ENCODE measurements at places on chromosomes 3 and 15. TPM values are rescaled to one million over a fixed set of nuclear protein-coding genes. Genes with fewer than 3 reads are reported as not detected.

Gene CAPN3
- 25.4 TPM for total RNA-seq

GRCh38 chr3:143531101-143531500 is 317.2 kb downstream of the SLC9A9 start:
- DNase-seq, result no peak

GRCh38 chr3:73422571-73422970 is 202.2 kb downstream of the PDZRN3 start:
- DNase-seq, result no peak

DNA sequence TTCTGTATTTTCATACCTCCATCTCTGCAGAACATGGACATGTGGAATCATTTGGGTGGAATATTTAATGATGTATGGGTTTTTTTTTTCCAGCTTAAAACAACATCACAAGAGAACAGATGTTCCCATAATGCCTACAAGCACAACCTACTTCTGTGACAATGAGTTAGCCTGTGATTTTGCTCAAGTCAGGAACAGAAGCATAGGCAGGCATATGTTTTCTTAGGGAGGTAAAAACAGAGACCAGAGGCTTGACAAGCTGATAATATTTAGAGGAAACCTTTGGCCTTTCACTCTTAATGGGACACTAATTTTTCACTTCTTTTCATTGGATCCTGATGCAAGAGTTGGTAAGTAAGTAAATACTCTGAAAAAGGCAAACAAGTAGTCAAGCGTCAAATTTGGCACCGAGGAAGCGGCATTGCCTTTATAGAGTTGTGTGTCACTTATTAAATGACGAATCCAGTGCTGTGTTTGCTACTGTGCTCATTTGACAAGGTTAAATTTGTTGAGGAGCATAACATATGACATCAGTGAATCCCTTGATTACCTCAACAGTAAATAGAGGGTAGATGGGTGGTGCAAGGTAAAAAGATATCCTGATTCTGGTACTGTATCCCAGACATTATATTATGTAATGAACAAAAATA is 66.7 kb upstream of the RBMS3 start:
- DNase-seq, result no peak

Gene LDHAL6B
- not detected for total RNA-seq

DNA sequence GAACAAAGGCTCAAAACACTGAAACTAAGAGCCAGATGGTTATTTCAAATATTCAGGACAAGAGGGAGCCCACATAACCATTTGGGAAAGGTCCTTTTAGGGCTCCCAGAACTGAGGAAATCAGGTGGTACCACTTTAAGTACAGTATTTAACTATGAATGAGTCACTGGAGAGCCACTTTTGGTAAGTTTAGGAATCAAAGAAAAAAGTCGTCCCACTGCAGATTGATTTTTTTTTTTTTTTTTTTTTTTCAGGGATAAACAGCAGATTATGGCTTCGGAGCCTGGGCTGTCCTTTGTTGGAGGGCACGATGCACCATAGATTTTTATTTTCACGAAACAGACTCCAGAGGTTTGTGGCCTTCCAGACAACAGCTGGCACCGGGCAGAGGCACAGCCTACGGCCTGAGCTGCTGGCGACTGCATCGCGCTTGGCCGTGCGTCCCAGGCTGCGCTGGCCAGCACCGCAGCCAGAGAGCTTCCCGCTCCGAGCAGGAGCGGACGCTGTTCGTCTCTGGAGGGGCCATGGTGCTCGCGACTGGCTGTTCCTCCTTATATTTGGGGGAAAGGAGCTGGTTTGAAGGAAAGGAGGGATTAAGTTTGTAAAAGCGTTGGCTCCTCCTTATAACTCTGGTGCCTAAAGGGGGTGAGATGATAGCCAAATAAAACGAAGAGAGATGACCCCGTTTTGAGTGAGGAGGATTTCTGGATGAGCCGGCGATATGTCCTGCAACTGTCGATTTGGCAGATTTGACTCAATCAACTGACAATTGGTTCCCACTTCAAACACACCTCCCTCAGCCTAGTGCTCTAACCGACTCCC is 152.9 kb upstream of the GOLIM4 start:
- DNase-seq, result no peak

DNA sequence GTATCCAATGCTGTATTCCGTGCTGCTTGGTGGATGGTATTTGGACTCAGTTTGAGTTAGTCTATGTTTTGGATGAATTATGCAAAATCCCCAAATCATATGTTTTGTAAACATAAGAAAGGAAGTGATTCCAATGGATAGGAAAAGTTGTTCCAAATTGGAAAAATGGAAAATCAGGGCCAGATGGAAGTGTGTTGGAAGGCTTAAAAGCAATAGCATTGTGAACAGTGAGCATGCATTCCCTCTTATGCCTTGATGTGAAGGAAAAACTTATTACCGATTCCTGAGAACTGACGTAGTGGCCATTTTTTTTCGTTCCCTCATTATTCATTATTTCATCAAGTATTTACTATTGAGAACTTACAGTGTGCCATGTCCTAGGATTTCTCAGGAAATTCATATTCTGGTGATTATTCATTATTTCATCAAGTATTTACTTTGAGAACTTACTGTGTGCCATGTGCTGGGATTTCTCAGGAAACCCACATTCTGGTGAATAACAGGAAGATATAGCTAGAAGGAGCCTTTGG is 144.1 kb upstream of the TPRG1 start:
- DNase-seq, result no peak

GRCh38 chr3:9778143-9779074 is 8.7 kb upstream of the CAMK1 start:
- no peak for DNase-seq

Gene ATP11B
- 117 TPM for total RNA-seq

DNA sequence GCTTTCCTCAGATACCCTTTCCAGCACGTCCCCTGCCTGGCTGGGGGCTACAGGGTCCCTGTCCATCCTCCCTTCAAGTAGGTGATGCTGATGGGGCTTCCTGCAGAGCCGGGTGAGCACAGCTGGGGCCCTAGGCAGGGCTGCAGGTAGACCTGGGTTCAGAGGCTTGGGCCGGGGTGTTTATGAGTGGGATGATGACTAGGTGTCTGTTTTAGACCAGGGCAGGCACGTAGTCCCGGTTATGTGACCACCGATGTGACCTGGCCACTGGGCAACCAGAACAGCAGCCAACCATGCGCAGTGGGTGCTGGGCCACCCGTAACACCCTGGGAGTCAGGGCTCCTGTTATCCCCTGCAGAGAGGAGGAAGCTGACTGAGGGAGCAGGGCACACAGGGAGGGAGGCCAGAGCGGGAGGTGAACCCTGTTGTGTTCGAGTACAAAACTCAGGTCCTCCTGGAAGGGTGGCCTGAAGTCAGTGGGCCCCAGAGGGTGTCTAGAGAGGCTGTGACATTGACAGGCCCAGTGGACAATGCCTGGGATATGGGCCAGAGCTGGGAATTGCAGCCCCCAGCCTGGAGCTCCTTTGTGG is 101.6 kb downstream of the PLXNA1 start:
- DNase-seq, result no peak

Gene DLEC1
- 5.5 TPM for total RNA-seq

Gene C3orf85
- total RNA-seq, result not detected

DNA sequence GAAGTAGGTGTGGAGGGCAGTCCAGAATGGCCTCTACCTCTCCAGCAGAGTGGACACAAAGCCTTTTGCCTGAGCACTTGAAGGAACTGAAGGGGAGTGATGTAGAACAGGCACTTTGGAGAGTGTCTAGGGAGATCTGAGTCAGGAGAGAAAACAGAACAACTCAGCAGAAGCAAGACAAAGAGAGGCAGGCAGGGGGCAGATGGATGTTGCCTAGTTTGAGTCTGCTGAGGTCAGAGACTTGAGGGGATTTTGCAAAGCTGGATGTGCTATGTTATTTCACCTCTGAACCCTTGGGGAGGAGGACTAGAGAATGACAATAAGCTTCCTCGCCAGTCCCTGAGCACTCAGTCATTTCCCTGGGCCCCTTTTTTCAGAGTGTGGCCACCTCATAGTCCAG is 366.4 kb downstream of the EPHB1 start:
- no peak for DNase-seq

GRCh38 chr3:17672506-17672905 is 69.9 kb downstream of the TBC1D5 start:
- DNase-seq, result no peak

DNA sequence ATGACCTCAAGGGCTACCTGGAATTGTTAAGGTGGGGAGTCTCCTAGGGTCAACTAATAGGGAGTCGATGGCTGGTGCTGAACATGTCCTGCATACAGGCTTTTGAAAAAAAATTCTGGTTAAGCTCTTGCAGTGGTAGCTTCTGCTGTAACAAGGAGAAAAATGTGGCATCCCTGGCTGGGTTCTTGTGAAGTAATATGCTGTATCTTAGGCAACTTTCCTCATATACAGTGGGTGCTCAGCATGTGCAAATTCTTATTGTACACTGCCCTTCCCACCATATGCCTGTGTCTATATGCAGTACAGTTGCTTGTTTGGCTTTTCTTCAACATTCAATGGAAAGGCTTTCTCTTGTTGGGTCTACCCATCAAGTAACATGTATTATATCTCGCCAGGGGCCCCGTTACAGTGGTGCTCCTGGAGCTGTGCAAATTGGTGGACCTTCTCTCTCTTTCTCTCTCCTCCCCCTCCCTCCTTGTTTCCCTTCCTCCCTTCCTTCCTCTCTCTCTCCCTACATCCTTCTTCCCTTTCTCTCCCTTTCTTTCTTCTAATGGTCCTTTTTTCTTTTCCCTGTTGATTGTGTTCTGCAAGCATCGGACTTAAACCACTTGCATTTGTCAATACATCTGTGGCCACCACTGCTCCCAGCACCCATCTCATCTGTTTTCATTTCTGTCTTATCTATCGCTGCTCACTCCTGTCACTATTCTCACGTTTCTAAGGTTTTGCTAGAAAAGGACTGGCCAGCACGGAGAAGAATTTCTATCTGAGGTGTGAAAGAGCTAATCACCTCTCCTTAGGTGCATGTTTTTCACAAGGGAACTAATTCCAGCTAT is 35.2 kb downstream of the TGFBR2 start:
- no peak for DNase-seq

DNA sequence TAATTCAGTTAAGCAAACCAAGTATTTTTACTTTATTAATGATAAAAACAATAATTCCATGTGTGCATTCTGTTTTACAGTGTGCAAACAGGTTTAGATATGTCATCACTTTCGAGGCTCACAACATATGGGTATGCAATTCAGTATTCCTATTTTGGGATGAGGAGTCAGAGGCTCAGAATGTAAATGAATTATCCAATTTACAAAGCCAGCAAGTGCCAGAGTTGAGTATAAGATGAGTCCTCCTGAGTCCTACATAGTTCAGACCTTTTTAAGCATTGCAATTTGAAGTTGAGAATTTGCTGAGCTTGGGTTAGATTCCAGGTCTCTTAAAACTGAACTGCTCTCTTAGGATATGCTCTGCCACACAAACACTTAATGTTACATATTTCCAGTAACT is 424.2 kb upstream of the ROBO2 start:
- no peak for DNase-seq

- no peak for DNase-seq
Measured at GRCh38 chr15:31502541-31503229, 176.1 kb downstream of the KLF13 start.

DNA sequence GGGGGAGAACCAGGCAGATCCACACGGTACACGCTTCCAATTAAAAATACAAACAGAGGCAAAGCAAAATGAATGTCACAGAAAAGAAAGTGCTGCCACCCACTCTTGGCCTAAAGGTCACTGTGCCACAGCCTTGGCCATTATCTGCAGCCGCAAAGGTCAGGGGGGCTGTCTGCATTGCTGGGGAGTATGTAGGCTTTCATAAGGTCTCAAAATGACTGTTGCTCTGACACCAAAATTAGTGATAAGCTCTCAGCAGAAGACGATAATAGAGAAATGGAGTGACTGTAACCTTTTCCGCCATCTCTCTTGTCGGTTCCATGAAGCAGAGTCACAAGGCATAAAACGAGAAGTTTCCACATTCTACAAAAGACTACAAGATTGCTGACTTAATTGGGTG is 374.2 kb upstream of the ICE2 start:
- no peak for DNase-seq

- DNase-seq, result no peak
Measured at GRCh38 chr3:50689558-50689957, 14.8 kb downstream of the DOCK3 start.
